SJSA1 (cell line): ENCODE measurements at places on chromosomes 1 and 21.

GRCh38 chr1:37497832-37498231, 16.7 kb downstream of the MEAF6 start:
- no peak for DNase-seq

DNA sequence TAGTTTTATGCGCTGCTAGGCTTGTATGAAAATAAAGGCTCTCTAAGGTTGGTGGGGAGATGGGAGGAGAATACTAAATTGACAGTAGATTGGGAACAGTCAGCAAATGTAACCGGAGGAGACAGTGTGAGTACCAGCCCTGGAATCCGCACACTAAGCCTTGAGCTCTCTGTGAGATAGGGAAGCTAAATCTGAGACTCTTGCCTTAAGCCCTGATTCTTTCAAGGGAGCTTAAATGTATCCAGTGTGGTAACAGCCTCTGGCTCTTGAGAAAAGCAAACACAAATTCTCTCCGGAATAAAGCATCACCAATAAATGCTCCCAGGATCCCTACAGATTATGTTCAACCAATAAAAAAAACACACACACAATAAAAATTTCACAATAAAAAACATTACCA, 33.0 kb upstream of the PDPN start:
- no peak for DNase-seq

DNA sequence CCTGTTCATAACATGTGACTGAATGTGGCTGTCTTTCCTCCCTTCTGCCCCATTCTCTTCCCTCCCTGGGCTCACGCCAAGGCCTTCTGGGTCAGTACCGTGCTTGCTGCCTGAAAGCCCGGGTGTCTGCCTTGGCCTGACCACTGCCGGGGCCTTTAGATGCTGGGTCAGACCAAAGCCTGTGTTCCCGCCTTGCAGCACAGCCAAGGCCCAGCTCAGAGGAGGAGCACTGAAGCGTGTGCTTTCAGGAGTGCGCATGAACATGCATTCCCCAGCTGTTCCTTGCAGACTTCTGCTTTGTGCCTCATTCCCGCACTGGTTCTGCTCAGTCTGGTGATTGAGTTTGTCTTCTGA, 27.0 kb upstream of the SARS1 start:
- DNase-seq, result no peak

- DNase-seq, result no peak
Measured at GRCh38 chr1:50705699-50706098, 254.4 kb downstream of the FAF1 start.

DNA sequence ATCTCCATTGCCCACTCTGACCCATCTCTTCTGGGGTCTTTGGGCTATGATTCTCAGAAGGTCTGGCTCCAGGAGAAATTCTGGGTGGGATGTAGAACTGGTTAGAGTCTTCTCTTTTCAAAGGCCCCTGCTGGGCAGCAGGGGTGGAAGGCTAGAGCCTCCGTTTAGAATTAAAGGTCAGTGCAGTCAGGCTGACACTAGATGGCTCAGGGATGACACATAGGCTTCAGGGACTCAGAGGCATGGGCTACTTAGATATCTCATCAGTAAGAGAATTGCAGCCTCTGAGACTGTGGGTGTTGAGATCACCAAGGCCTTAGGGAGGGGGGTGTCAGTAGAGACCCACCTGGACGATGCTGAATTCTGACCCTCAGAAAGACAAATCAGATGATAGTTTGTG, 12.6 kb upstream of the PPM1J start:
- no peak for DNase-seq

DNA sequence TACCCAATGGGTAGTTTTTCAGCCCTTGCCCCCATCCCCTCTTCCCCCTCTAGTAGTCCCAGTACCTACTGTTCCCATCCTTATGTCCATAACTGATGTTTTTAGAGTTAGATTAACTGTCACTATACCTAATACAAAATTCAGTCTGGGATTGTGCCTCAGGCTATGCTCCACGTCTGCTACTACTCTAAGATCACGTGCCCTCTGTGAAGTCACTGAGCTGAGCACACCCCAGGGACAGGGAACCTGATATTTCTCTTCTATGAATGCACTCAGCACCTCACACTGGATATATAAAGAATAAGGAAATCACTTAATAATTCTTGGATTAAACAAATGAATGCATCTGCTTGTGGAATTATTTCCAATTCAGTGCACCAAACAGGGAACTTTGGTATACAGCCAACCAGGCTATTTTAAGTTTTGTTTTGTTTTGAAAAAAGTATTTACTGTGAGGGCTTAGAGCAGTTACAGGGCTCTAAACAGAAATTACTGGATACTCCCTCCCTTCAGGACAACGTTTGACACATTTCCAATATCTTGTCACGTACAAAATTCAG, 307.9 kb downstream of the SMYD3 start:
- no peak for DNase-seq

GRCh38 chr1:229170274-229170673, 100.6 kb upstream of the RAB4A start:
- no peak for DNase-seq

DNA sequence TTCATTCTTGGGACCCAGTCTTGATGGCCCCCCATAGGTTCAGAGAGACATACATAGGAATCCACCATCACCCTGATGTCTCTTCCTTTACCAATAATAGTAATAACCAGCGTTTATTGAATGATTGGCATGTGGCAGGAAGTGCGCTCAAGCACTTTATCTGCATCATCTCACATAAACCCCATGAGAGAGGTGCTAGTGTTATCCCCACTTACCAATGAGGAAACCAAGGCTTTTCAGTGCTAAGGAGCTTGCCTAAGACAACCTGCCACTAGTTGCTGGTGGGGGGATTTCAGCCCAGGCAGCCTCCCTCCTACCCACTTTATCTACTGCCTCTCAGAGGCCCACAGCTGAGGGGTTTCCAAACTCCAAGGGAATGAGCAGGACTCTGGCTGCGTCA, 7.7 kb downstream of the LGR6 start:
- no peak for DNase-seq

DNA sequence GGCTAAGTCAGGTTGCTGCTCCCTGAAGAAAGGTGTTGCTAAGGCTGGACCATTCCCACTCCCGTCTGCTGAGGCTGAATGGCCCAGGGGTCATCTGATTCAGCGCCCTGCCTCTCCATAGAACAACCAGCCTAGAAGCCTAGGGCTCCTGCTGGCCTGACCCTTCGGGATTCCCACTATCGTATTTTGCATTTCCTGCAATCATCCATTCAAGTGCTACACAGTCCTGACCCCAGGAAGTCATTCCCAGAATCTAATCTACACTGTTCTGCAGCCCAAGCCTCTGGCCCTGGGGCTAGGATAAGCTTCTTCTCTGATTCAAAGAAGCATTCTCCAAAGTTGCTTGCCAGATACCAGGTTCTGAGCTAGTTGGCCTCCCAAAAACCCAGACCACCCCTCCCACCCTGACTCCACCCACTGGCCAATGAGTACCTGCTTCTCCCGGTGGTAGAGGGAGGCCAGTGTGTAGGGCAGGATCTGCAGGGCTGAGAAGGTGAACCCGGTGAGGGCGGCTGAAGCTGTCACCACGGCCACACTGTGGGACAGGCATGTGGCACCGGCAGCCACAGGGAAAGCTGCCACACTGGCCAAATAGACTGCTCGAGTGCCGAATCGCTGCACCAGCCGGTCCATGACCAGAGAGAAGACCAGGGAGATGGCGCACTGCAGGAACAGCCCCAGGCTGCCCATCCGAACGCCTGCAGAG, 18.7 kb downstream of the SLC45A3 start:
- DNase-seq, result no peak

DNA sequence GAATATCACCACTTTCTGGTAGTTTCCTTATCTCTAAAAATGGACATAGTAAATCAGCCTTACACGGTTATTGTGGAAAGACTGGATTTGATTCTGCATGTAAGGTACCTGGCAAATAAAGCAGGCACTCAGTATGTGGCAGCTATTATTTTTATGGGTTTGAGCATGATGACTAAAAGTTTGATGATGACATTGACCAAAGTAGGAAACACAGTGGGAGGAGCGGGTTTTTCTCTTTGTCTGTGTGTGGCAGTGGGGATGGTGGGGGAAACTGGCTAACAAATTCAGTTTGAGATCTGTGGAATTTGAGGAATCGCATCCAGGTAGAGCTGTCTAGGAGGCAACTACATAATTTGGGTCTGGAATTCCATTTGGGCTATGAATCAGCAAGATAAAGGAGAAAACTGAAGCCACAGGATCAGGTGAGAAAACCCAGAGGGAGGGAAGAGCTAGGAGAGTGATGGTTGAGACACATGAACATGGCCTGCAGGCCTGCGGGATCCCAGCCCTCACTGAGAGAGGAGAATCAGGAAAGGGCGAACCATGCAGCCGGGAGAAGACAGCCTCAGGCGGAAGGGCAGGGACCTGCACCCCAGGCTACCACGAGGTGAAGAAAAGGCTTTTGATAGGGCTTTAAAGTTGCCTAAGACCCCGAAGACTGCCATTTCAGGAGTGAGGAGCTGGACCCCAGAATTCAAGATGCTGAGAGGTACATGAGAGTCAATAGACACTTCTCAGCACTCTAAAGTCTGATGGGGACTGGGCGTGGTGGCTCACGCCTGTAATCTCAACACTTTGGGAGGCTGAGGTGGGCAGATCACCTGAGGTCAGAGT, 52.2 kb downstream of the MEF2D start:
- DNase-seq, result no peak

- DNase-seq, result peak; percentile 86
Measured at GRCh38 chr1:30816211-30817076, 58.9 kb upstream of the LAPTM5 start.

DNA sequence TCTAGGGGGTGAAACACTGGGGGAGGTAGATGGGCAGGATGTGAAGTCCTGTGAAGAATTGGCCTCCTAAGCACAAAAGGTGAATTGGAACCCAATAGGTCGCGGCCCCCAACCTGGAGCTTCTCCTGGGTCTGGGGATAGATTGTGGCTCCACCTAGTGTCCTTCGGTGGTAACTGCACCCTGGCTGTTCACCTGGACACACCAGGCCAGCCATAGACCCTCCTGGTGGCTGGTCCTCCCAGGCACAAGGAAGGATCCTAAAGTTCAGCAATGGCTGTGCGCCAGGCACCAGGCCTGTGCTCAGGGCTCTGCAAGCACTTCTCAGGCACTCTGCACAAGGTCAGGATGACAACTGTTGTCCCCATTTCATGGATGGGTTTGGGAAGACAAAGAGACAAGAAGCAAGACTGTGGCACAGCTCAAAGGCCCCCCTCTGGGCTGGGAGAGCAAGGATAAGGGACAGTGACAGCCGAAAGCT, 13.5 kb downstream of the ESPN start:
- peak; percentile 68 for DNase-seq

DNA sequence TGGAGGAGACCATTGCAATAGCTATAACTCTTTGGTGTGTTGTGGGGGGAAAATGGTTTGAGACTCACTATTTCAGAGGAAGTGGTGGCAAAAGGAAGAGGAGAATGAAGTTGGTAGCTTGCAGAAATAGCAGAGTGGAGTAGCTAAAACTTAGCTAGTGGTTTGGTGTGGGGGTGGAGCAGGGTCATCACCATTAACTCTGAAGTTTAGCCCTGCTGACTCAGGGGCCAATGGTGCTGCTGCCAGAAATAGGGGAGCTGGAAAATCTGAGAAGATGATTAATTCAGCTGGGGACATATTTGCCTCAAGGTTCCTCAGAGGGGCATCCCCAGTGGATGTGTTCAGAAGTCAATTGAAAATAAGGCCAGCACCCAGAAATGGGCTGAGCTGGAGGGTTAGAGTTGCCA, 65.4 kb downstream of the RUNX1 start:
- DNase-seq, result peak; percentile 57

GRCh38 chr1:167987174-167987573, 50.3 kb upstream of the MPC2 start:
- DNase-seq, result no peak

DNA sequence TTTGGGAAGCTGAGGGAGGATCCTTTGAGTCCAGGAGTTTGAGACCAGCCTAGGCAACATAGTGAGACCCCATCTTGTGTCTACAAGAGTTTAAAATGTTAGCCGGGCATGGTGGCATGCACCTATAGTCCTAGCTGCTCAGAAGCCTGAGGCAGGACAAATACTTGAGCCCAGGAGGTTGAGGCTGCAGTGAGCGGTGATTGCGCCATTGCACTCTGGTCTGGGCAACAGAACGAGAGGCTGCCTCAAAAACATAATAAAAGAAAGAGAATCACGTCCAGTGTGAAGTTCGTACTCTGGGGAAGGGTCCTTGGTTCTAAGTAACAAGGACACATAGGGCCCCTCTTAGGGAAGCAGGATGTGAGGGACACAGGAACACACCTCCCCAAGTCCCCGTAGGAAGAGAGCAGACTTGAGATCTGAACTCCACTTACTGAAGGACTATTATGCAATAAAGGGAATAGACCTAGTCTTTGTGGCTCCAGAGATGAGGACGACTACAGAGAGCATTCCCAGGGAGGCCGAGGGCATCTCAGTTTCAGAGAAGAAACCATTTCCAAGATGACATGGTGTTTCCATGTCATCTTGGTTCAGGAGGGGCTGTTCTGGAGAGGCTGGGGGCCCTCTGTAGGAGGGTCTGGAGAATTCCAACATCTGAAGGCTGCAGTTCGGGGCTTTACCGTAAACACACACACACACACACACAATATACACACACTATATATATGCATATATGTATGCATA, 10.8 kb upstream of the ENO1 start:
- no peak for DNase-seq

- no peak for DNase-seq
Measured at GRCh38 chr1:180387413-180387812, 115.0 kb downstream of the ACBD6 start.

- DNase-seq, result no peak
Measured at GRCh38 chr21:32120230-32120629, 158.6 kb downstream of the MIS18A start.

GRCh38 chr1:188371295-188371806, 1542.6 kb downstream of the PLA2G4A start:
- DNase-seq, result no peak

DNA sequence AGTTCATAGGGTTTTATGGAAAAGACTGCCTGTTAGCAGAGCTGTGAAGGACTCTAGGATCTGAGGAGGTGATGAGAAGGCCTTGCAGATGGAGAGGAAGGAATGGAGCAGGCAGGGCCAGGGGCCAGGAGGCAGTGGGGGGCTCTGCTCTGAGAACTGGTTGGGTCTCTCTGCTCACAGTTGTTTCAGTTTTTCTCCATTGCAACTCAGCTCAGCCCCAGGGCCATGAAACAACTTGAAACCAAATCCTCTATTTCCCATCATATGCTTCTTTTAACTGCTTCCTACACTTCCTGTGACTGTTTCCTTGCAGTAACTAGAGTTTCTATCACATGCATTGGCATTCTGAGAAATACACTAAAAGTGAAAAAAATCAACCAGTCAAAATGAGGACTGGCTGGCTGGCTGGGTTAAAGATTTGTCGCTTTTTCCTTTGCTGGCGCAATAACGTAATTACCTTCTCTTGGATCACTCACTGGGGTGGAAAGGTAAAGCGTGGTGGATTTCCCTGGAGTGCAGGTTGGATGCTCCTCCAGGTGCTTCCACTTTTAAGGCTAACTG, 172.0 kb downstream of the CDC7 start:
- DNase-seq, result no peak

DNA sequence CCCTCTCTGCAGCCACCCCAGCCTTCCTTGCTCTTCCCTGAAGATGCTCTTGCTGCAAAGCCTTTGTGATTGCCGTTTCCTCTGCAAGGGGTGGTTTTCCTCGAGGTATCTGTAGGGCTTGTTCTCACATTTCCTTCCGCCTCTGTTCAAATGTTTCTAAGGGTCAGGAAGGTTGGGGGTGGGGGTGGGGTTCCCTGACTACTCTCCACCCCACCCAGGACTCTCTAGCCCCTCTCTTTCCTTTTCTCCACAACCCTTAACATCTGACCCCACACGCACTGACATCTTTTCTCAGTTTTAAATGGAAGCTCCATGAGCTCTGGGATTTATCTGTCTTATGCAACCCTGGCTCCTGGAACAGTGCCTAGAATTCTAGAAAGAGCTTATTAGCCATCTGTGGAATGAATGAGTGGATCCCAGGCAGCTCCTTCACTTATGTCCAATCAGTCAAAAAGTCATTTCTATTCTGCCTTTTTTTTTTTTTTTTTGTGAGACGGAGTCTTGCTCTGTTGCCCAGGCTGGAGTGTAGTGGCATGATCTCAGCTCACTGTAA, 27.3 kb upstream of the ZNF362 start:
- DNase-seq, result no peak
